ENCODE measurements at places on chromosomes 6 and 20.

- no peak for DNase-seq
Measured at GRCh38 chr6:117676577-117677218, 1.4 kb downstream of the NUS1 start.

DNA sequence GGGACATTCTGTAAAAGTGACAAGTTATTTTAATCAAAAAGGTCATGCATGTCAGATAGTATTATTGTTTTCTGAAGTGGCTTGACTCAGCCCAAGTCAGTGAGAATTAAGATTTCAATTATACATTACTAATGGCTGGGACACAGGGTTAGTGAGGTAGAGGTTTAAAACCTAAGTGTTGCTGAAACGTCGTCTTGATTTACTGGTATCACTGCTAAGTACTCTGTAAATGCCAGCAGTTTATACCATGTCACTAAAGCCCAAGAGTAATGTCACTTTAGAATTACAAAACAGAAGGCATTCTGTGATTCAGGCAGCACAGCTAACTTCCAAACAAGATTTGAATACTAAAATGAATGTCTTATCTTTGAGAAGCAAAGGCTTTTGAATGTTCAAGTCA is 176.6 kb downstream of the NKAIN2 start:
- DNase-seq = no peak

- DNase-seq = no peak
Measured at GRCh38 chr6:98831057-98831958, 3.1 kb upstream of the POU3F2 start.

DNA sequence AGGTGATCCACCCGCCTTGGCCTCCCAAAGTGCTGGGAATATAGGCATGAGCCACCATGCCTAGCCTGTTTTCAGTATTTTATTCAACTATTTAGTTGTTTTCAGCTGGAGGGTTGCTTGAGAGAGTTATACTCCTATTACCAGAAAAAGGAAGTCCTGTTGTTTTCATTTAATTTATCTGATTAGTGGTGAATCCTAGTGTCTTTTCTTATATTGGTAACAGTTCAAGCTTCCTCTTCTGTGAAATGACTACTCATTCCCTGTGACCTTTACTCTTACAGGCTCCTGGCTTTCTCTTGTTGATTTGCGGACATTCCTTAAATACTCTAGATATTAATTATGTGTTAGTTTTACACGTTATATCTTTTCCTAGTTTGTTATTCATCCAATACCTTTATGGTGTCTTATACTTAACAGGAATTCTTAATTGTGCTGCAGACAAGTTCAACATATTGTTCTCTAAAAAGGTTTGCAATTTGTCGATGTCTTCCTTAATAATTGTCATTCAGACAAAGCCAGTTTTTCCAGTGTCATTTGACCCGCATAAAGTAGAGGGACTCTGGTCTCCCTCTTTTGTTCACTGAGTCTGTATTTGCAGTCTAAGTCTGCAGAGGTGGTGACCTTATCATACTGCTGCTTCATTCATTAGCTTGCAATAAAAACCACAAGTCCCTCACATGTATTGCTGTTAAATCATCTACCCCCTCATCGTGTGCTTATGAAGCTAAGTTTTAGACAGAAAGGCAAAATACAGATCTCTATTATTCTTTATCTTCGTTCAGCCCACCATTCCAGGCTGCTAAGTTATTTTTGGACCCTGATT is 51.4 kb downstream of the ZBTB9 start:
- no peak for DNase-seq

DNA sequence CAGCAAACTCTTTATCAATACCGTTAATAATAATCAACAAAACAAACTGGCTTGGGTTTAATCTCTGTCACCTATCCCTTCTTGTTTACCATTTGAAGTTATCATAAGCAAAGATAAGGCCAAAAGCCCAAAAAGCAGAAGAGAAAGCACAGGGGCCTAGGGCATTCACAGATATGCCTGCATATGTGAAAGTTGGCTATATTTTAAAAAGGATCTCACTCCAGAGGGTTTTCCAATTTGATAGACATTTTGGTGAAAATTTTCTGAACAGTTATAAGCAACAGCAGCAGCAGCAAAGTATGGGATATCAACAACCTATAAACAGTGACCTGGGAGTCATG is 101.1 kb downstream of the ATXN1 start:
- no peak for DNase-seq

- peak; percentile 95 for DNase-seq
Measured at GRCh38 chr6:26322645-26323482, 42.1 kb upstream of the BTN3A2 start.

- DNase-seq = no peak
Measured at GRCh38 chr6:25682324-25682723, 30.3 kb downstream of the SCGN start.

DNA sequence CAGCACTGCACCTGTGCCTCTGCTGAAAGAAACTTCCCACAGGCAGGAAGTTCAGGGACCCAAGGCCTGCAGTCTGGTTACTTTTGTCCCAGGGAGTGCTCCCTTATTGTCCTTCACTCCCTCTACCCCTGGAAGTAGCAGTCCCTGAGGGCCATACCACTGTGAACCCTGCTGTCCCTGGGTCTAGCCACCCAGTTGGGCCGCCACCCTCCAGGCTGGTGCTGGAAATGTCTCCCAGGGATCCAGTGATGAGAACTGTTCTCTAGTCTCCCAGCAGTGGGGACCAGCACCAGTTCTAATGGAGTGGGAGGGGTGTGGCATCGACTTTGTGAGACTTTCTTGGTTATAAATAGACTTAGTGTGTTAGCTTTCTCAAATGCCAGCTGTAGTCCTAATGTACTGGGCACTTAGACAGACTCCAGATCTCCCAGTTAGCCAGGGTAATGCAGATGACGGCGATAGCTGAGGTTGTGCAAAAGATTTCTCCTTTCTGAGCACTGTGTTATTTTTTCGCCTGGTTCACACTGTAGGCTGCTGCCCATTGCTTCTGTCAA is 462.5 kb downstream of the CDH26 start:
- DNase-seq = no peak

DNA sequence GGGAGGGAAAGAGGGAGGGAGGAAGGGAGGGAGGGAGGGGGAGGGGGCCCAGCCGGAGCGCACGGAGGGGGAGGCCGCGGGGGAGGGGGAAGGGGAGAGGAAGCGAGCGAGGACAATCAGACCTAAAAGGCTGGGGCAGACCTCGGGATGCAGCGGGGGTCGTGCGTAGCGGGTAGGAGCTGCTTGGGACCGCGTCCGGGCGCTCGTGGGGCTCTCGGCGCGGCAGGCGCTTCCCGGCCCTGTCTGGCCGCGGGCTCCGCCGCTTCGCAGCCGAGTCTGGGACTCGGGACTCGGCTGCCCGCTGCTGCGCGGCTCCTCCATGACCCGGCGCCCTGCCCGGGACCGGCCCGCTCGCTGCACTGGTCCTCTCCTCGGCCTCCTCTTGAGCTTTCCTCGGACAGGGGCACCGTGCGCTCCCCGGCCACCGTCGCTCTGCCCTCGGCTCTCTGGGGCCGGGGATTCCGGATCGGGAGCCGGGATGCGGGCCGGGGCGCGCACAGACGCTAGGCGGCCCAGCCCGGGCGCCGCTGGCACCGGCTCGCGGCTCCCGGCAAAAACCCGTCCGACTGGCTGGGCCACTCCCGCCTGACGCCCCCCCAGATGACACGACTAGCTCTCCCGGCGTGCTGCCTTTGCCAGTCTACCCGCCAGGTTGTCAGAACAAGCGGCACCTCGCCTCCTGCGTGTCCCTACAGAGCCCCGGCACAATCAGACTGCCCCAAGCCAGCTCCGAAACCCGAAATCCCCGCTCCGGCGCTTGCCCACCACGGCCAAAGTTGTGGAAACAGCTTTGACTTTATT is 2.2 kb downstream of the TFAP2A start:
- DNase-seq = no peak

GRCh38 chr6:140379919-140380318 is 1005.5 kb upstream of the CITED2 start:
- DNase-seq = peak; percentile 45

DNA sequence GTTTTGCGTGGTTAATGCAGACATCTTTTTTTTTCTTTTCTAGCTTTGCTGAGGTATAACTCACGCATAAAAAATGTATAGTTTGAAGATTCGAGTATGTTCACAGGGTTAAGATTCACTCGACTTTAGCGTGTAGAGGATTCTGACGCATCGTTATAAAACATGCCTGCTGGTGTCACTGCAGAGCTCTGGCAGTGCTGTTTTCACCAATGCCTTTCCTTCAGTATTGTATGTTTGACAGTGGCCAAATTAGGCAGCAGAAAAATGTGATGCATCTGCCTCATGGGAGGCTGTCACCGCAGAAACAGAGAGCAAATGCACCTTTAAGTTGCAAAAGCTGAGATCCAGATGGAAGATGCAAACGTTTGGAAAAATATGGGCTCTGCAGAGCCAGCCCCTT is 18.0 kb upstream of the SIRPB2 start:
- DNase-seq = no peak

All from fibroblast of skin of right quadriceps (primary cell).